ENCODE measurements at places on chromosomes 5 and 9.

DNA sequence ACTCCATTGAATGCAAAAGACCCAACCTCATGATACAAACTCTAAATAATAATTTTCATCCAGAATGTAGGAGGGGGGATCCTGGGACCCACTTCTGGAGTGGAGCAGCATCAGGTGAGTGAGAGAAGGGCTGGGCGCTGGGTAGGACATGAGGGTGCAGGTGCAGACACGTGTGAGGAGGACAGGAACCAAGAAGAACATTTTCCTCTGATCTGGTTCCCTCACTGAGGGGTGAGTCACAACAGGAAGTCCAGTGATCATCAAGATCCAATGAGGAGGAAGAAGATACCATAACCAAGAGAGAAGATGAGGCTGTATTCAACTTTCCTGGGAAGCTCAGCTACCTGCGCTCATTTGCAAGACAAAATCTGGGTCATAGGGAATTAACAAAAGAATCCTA lies 57.4 kb downstream of the SFXN1 start:
- DNase-seq = no peak

DNA sequence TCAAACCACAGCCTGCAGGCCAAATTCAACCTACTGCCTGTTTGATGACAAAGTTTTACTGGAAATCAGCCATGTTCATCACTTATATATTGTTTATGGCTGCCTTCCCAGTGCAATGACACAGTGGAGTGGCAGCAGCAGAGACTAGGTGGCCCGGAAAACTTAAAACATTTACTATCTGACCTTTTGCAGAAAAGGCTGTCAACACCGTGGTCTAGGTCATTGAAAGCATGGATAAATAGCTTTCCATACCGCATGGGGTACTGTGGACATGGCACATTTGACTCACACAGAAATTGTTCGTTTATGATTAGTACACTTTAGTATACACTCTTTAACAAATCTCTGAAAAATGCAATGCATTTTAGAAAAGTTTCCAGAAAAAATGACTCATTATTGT lies 298.3 kb upstream of the EFNA5 start:
- DNase-seq = no peak

- no peak for DNase-seq
Measured at GRCh38 chr5:143514616-143515335, 111.3 kb upstream of the NR3C1 start.

DNA sequence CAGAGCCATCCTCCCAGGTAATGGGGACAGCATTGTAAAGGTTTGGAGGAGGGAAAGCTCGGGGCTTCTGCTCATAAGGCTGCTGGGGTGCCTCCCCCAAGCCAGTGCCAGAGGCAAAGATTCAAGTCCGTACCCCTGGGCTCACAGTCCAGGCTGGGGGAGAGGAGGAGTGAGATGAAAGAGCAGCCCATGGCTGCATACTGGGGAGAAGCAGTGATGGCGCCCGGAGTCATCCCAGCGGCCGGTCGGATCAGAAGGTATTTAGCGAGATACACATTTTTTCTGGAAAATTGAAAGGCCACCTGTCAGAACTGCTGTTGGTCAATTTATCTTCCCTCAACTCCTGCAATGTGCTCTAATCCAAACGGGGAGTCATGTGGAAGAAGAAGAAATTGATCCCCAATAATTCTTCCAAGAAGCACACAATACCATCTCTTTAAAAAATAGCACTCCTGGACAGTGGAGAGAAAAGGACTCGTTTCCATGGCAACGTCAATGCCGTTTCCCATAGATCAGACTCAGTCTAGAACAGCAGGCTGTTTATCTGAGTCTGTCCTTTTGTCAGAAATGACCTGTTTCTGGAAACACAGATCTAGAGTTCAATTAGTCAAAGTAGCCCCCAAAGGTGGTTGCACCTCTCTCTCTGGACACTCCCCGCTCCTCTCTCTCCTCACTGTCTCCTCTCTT lies 65.9 kb downstream of the NSG2 start:
- DNase-seq = no peak

DNA sequence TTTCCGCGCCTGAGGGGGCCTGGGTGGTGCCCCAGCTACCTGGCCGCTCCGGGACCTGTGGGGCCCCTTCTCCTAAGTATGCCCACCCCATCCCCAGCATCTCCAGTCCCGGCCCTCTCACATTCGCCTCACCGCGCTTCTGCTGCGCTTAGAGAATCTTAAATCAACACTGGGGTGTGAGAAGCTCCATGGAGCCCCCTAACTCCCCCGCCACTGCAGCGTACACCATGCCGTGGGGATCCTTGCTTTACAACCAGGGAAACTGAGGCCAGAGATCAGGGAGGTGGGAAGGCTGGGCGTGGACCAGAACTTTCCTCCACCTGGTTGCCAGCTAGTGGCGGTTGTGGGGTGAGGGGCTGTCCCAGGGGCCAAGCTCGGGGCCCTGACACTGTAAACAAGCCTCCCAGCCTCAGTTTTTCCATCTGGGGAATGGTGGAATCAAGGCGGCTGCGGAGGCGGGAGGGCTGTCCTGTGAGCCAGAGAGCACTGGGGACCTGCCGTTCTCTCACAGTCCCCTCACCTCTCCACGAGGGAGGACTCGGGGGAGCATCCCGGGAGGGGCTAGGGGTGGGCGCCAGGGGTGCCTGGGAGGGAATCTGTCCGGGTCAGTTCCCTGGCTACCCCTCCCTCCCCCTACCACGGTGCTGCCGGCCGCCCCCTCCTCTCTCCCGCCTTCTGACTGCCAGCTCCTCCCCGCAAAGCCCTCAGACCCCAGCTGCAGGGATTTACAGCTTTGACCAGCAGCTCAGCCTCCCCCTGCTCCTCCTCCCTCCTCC lies 161.2 kb downstream of the C9orf50 start:
- DNase-seq = no peak

GRCh38 chr5:98810206-98810605 lies 36.7 kb downstream of the RGMB start:
- DNase-seq = no peak

GRCh38 chr9:26163931-26164330 lies 485.7 kb upstream of the TUSC1 start:
- DNase-seq = no peak

- DNase-seq = no peak
Measured at GRCh38 chr5:136054142-136055019, 25.6 kb downstream of the TGFBI start.
